ENCODE measurements at places on chromosomes 3 and 15.

GRCh38 chr15:69224383-69224782 lies 63.9 kb downstream of the GLCE start:
- no peak for DNase-seq

GRCh38 chr15:82851981-82852511 lies 42.6 kb downstream of the WHAMM start:
- DNase-seq = no peak

DNA sequence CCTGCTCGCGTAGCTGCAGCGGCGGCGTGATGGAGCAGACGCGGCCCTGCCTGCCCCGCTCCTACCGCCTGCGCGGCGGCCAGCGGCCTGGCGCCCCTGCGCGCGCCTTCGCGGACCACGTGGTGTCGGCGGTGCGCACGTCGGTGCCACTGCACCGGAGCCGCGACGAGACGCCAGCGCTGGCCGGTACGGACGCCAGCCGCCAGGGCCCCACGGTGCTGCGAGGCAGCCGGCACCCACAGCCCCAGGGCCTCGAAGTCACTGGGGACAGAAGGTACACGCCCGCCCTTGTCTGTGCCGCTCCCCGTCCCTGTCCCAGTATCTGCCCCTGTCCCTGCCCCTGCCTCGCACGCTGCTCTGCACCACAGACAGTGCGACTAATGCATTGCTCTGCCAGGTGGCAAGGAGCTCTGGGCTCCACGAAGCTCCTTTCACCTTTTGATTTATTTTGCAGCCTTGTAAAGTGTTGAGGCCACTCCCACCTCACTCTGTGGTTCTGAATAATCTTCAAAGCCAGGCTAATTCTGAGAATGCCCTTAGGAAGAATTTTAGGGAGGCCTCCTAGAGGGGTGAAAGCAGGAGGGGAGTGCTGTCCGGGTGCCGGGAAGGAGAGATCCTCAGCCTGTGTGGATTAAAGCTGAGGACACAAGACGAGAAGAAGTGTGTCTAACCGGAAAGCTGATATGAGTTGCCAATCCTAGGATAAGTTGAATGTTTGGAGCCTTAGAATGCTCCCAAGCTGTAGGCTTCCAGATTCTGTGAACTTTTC lies 100.0 kb downstream of the THSD4 start:
- DNase-seq = no peak

GRCh38 chr3:10420745-10421475 lies 84.5 kb downstream of the ATP2B2 start:
- no peak for DNase-seq

GRCh38 chr3:60758831-60759230 lies 492.4 kb downstream of the FHIT start:
- DNase-seq = no peak

- DNase-seq = no peak
Observed at GRCh38 chr3:44120721-44121582, 120.7 kb upstream of the TOPAZ1 start.

GRCh38 chr15:98035134-98035533 lies 74.6 kb downstream of the ARRDC4 start:
- no peak for DNase-seq

GRCh38 chr3:19947549-19948225 lies 790 bp downstream of the RAB5A start:
- no peak for DNase-seq

DNA sequence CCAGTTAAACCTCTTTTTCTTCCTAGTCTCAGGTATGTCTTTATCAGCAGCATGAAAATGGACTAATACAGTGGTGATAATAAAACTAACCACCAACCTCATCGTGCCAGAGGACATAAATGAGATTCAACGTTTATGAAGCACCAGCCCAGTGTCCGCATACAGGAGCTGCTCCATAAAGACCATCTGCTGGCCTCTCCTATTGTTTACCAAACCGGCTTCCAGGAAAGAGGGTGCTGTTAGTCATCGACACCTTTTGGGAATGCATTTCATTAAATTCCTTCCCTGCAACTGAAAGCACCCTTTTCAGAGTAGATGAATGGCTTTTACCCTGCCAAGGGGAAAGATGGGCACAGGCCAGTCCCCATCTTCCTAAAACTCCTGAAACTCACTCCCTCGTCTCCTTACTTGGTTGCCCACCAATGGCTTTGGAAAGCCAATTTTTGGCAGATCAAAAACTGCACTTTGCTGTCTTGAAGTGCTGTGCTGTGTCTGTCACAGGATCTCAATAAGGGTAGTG lies 122.1 kb downstream of the AQP9 start:
- no peak for DNase-seq

- DNase-seq = no peak
Observed at GRCh38 chr3:141333836-141334626, 34.3 kb upstream of the ZBTB38 start.

DNA sequence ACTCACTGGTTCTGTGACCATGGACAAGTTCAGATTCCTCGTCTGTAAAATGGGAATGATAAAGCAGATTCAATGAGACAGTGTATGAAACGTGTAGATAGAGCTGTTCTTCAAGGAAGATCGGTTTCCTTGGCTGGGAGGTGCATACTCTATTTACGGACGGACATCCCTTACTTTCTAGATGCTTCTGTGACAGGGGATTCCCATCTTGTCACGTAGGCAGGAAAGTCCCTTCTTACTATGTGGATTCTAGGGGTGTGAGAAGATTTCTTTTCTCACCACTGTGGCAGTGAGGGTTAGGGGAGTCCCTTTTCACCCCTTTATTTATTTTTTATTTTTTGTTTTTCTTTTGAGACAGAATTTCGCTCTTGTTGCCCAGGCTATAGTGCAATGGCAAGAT lies 180.9 kb upstream of the TBL1XR1 start:
- DNase-seq = no peak

DNA sequence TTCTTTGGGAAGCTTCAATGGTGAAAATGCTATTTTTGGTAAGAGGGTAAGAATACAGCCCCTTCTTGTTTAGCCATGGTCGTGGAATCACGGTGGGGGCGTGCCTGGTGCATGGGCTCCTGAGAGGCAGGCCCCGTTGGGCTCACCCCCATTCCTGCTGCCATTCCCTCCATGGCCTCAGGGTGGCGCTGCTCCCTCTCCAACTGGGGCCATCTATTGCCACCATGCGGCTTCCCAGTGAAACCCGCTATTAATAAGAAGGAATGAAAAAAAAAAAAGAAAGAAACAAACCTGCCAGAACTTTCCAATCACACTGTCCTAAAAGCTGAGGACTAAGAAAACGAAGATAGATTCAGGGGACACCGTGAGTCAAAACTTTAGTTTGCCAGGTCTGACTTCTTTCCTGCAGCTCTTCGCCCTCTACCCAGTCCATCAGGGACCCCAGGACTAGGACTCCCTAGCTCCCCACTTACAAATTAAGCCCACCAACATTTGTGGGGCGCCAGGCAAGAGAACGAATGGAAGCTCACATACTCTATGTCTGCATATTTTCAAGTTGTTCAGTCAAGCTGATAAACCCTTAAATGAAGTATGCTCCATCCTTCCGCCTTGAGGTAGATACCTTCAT lies 30.6 kb upstream of the ABHD2 start:
- no peak for DNase-seq

- no peak for DNase-seq
Observed at GRCh38 chr15:48384616-48385015, 53.4 kb downstream of the DUT start.

DNA sequence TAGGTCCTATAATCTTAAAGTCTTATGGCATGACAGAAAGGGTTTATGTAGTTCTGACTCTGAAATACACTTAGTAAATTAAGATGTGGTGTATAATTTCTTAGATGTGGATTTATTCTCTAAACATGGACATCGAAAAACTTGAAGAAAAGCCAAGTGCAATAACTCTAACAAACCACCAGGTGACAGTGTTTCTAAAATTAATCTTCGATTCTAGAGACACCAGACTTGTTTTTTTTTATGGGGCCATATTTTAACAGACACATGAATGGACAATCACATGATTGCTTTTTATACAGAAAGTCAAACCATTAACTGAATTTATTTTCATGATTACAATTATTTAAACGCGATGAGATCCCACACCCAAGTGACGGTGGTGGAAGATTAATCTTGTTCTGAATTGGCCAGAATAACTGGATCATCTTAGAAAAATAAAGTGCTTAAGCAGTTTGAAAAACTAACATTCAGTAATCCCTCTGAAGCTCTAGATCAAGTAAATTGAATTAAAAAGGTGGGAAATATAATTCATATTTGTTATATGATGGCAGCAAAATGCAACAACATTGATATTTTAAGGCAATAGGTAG lies 305.1 kb downstream of the LSAMP start:
- no peak for DNase-seq

GRCh38 chr15:57503911-57504598 lies 87.6 kb upstream of the MYZAP start:
- DNase-seq = no peak

DNA sequence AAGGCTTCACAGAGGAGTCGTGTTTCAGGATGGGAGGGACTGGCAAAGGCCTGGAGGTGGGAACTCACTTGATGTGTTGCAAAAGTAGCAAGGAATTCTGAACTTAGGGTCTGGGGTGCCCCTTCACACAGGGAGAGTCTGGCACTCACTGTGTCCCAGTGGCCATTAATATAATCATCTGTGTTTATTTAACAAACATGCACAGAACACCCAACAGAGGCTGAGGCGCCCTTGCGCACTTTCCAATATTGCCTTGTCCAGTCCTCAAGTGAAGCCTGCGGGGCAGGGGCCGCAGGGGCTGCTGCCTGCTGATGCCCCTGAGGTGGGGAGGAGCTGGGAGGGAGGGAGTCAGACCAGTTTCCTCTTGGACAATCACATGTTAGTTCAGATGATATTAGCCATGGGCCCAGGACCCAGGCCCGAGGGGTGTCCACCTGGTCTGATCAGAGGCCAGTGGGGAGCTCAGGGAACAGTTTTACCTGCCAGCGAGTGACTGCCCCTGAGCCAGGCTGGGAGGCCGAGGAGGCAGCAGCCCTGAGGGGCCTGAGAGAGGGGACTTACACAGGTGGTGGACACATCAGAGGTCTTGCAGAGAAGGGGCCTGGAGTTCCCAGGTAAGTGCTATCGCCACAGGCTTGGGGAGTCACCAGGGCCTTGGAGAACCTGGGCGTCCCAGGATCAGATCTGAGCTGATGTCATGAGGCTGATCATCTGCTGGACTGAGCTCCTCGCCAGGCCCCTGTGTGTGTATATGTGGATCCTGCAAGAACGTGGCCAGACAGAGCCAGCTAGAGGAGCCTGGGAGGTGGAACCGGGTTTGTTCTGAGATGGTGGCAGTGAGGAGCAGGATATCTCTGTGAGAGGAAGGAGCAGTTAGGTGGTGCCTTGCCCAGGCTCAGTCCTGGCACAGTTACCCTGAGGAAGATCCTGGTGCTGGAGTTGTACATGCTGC lies 13.8 kb upstream of the TXNRD3 start:
- DNase-seq = no peak

DNA sequence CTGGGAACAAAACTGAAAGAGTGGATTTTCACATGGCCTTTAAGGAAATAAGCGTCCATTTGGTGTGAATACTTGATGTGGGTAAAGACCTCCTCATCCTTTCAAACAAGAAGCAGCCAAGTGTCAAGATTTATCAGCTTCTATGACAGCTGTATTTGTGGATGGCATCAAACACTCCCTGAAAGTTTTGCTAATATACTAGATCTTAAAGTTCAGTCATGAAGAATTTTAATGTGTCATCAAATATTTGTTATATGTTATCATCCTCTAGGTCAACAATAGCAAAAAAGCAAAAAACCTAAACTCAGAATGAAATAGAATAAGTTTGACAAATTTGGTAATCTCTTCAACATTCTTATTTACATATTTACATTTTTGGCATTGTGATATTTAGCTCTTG lies 29.1 kb upstream of the LYSMD4 start:
- DNase-seq = no peak

- no peak for DNase-seq
Observed at GRCh38 chr3:37474901-37475331, 300.5 kb upstream of the LRRFIP2 start.

- no peak for DNase-seq
Observed at GRCh38 chr3:107430996-107431245, 53.7 kb downstream of the CCDC54 start.

DNA sequence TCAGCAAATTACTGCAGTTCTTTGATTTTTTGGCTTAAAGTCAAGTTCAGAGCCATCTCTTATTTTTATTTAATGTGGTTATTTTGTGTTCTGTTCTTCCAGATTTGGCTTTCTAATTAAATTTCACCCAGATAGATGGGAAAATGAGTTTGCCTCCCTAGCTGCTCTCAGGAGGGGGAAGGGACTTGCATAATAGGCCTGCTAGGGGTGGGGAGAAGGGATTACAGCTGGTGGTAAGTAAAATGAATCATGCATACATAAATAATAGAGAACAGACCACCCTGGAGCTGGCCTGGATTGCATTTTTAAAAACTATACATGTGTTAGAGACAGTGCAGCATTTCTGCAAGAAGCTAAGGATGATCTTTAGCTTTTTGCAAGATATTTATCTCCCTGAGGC lies 3.9 kb upstream of the PXYLP1 start:
- no peak for DNase-seq

DNA sequence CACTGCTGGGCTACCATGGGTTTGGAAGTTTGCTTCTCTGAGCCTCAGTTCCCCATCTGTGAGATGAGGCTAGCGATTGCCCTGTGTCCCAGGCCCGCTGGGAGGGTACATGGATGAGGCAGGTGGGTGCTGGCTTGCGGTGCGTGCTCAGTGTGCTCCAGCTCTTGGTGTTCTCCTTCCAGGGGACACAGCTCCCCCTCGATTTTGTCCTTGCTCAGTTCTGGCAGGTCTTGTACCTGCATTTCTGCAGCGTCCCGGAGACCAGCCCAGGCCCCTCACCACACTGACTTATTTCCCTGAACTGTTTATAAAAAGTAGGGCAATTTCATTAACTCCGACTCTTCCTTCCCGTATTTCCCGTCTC lies 95.4 kb downstream of the TBC1D2B start:
- DNase-seq = no peak

DNA sequence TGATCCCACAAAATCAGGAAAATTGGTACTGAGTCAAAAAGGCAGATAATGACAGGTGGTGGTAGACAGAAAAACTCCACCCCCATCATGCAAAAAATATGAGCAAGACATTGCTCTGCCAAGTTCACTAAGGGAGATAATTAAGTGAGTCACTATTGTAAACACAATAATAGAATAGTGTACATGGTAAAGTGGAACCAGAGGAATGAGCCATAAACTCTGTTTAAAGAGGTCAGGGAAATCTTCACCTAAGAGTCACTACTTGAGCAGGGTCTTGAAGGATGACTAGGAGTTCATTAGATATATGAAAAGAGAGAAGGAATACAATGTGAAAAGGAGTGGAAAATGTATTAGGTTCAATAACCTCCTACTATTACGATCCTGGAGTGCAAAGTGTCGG lies 213.4 kb upstream of the PEX5L start:
- DNase-seq = no peak

DNA sequence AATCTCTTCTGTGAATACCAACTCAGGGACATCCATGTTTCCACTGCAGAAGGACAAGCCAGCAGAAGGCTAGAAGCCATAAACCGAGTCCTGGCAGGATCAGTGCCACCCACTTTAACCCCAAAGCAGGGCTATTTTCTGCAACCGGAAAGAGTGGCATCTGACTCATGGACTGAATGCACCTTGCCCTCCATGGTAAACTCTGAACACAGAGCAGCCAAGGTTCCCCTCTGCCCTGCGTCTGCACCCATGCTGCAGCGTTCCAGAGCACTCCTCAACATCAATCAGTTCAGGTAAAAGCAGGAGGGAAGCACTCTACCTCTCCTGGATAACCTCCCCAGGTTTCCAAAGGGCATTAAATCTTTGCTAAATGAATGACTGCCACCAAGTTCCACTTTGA lies 801 bp upstream of the NGRN start:
- DNase-seq = no peak

GRCh38 chr3:25025236-25025635 lies 402.8 kb upstream of the RARB start:
- DNase-seq = no peak

GRCh38 chr3:128383316-128384235 lies 83.1 kb downstream of the DNAJB8 start:
- DNase-seq = no peak

All from SIG-M5 (cell line).